ENCODE measurements at places on chromosomes 7 and 10. TPM values are rescaled to one million over a fixed set of nuclear protein-coding genes. Genes with fewer than 3 reads are reported as not detected.

DNA sequence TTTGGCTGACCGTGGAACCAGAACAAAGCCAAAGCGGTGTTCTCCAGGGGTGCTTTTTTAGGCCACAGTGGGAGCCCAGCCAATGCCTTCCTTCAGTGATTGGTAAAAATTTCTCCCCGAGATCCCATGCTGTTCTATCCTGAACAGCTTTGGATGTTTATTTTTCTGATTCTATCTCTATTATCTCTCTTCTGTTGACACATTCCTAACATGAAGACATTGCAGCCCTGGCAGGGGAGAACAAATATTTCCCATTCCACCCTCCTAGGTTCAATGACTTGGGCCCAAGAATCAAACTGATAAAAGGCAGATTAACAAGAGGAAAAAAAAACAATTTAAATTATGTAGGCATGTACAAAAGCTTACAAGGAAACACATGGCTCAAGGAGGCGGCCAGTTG is 162.7 kb downstream of the PFKFB3 start:
- no peak for DNase-seq

The FOXI2 gene
- total RNA-seq, result 0.08 TPM

The TRIM74 gene
- 0.72 TPM for total RNA-seq

DNA sequence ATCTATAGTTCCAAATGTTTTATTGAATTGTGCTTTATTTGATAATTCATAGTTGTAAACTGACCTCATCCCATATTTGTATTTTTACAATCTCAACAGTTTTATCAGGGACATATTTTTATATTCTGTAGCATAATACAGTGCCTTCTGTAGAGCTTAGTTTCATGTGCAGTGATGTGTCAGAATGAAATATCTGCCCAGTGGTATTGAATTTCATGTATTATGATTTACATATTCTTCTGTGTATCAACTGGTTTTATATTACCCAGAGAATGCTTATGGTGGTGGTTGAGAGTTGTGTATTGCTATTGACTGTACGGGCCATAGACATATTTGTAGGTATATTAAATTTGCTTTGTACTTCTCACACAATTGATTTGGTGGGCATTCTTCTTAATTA is 89.9 kb downstream of the KAT6B start:
- no peak for DNase-seq

The SUN3 gene
- not detected for total RNA-seq

DNA sequence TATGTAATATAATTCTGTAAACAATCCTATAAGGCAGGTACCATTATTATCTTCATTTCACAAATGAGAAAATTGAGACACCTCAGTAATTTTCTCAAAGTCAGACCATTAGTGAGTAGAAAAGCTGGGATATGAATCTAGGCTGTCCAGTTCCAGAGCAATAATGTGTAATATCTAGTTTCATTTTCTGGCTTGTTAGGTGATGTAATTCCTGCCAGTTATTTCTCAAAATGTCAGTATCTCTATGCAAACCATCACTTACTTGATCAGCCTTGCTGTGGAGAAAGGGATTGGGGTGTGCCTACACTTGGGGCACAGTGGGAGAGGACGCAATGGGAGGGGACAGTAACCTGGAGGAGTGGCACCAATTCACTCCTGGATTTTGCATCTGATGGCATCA is 157.5 kb downstream of the LYZL1 start:
- DNase-seq, result no peak
